ENCODE measurements at places on chromosomes 4 and X.

GRCh38 chr4:148069086-148069894 is 337.4 kb downstream of the ARHGAP10 start:
- DNase-seq = no peak

- no peak for DNase-seq
These were observed 371.0 kb downstream of the BCOR start for GRCh38 chrX:39726771-39727170.

- DNase-seq = no peak
These were observed 33.1 kb downstream of the ZNF275 start for GRCh38 chrX:153366878-153367538.

GRCh38 chrX:133677123-133678063 is 262.1 kb upstream of the GPC4 start:
- no peak for DNase-seq

DNA sequence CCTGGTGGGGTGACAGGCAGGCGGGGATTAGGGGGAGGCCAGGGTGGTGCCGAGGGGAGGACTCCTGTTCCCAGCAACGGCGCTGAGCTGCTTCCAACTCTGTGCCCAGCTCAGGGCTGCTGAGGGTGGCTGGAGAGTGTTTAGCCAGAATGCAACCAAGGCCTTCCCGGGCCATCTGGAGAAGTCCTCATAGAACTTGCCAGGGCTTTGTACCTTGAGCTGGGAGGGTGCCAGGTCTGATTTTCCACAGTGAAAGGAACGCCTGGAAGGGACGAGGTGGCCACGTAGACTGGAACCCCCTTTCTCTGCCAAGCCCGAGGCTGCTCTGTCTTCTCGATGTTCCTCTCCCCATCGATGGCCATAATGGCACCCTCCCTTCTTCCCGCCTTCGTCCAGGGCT is 57.0 kb upstream of the GPR78 start:
- DNase-seq = no peak

DNA sequence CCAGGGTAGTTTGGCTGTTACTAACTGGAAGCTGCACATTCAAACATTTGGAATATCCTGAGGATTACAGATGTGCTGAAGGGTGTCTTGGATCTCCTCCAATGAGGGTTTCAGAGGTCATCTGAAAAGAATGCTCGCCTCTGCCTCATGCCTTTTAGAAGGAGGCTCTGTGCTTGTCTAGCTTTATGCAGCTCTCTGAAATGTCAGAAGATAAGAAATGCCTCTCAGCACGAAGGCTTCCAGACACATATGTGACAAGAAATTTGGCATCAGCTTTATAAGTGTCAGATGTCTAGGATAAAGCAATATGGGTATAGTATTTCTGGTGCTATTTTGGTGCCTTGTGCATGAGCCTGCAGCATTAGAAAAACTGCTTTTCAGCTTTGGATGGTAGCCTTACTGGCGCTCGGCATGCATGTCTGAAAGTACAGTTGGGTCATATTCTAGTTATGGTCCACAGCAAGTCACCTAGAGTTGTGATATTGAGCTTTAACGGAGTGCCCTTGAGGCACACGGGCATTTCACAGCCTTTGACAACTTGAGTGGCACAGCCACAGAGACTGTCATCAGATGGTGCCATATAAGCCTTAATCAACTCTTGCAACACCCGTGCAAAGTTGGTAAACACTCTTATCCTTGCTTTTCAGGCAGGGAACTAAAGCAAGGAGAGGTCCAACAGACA is 70.8 kb upstream of the PGRMC2 start:
- peak; percentile 78 for DNase-seq

- no peak for DNase-seq
These were observed 7.6 kb downstream of the CXCL13 start for GRCh38 chr4:77613267-77613666.

DNA sequence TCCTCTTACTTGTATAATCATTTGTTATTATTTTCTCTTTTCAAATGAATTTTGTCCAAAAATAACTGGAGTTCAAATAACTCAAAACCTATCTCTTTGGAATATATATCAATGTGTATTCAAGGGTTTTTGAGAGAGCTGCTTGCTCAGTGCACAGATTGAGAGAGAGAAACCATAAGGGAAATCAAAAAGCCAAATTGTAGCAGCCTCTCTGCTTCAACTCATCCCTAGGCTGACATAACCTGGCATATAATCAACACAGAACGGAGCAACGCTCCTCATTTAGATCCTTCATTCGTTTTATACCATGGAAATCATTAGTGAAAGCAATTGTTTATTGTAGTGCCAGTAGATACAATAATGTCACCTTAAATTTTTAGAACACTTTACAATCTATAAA is 1.8 kb upstream of the GPM6A start:
- DNase-seq = no peak

GRCh38 chrX:94961730-94962129 is 1287.7 kb downstream of the FAM133A start:
- DNase-seq = no peak

Measured in erythroblast (primary cell).